ENCODE measurements at places on chromosomes 1 and 21. TPM values are rescaled to one million over a fixed set of nuclear protein-coding genes. Genes with fewer than 3 reads are reported as not detected.

Gene BTBD19
- 35.0 TPM for total RNA-seq

GRCh38 chr1:201310986-201311355 lies 27.7 kb downstream of the PKP1 start:
- no peak for DNase-seq

Gene NBPF3
- 4.7 TPM for total RNA-seq

DNA sequence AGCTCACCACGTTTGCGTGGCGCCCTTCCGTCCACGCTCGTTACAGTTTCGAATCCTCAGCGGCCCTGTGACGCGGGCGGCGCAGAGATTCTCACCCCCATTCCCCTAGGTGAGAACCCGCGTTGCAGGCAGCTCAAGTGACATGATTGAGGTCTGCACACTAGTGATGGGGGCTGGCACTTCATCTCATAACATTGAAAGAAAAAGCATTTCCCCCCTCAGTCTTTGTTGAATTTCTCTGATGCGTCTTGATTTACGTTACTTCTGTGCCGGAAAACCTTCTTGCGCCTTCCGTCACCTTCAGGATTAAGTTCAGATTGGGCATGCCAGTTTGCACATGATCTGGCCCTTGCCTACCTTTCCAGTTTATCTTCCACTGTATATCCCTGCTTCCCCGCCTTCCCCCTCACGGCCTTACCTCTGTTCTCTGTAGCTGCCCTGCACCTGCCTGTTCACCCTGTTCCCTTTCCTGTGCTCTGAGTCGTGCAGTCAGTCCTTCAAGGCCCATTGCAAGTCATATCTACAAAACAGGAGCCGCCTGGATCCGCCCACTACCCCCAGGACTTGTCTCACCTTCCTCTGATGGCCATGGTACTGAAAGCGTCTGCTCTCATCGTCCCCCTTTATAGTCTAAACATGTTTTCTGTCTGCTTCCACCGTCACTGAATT lies 1.1 kb downstream of the CTPS1 start:
- DNase-seq, result peak; percentile 64

Gene NPL
- total RNA-seq, result 32.5 TPM

Gene KRTAP10-8
- not detected for total RNA-seq
